Testis (tissue), 5 donors: ENCODE measurements at places on chromosomes 11 and 22.

- no peak for DNase-seq
Measured at GRCh38 chr11:36500315-36500721, 9.8 kb downstream of the TRAF6 start.

GRCh38 chr22:25950111-25950510 is 208.1 kb downstream of the MYO18B start:
- no peak for DNase-seq

DNA sequence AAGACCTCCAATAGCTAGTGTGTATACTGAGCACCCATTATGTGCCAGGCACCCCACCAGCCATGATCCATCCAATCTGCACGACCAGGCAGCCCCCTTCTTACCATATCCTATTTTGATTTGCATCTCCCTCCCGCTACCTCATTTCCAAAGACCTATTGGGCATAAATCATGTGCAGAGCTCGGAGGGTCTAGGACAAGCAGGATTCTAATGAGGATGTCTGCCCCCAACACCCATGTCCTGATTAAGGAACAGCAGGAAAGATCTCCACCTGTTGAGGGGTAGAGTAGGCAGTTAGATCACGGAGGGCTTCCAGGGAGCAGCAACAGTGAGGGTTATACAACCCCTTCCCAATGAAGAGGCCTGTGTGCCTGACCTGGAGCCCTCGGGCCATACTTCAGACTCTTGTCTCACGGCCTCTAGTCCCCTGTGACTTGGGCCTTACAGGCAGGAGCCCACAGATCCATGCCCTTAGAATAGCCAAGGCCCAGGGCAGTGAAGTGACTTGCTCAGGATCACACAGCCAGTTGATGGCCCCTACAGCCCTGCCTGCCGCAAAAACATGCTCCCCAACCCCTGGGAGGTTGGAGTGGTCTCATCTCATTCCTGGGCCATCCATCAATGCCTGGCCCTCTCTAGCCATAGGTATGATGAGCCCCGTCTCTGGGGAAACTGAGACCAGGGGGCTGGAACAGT is 3.5 kb downstream of the RAB3IL1 start:
- DNase-seq = no peak

GRCh38 chr11:87659807-87660206 is 515.4 kb downstream of the RAB38 start:
- DNase-seq = no peak

DNA sequence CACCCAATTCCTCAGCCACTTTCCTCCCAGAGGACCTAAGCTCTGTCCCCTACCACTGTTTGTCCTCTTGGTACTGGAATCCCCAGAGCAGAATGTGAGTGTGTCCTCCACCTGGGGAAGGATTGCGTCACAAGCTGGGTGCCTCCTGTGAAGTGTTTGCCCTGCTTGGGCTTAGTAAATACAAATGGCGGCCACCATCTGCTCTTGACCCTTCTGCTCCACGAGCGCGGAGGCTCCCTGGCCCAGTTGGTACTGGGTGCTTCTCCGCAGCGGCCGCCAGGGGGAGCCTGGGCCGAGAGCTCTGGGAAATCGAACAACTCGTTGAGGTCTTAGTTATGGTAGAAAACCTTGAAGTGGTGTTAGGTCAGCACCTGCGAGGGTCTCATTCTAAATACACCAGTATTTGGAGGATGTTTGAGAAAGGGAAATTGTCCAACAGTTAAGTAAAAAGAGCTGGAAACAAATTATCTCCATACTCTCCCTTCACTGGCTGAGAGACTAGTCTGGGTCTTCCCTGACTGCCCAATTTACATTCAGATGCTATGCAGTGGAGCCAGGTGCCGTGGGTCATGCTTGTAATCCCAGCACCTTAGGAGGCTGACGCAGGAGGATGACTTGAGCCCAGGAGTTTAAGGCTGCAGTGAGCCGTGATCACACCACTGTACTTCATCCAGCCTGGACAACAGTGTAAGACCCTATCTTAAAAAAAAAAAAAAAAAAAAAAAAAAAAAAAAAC is 74.6 kb upstream of the TEAD1 start:
- peak; percentile 75 for DNase-seq
